ENCODE measurements at places on chromosomes 7 and 10.

DNA sequence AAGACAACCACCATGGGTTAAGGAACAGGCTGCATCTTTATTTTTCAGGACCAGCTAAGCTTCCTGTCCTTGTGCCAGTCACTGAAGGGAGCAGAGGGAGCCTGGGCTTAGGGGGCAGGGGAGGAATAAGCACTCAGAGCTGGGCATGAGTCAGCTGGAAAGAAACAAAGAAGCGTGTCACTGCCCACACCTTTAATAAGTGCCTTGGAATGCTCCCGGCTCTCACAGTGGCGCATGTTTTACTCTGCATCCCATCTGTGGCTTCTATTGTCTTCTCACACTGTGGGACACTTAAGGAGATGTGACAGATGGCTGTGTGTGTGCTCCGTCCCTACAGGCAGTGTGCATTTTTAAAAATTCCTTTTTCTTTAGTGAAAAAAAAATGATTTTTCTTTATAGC lies 71.7 kb downstream of the MTURN start:
- no peak for DNase-seq

DNA sequence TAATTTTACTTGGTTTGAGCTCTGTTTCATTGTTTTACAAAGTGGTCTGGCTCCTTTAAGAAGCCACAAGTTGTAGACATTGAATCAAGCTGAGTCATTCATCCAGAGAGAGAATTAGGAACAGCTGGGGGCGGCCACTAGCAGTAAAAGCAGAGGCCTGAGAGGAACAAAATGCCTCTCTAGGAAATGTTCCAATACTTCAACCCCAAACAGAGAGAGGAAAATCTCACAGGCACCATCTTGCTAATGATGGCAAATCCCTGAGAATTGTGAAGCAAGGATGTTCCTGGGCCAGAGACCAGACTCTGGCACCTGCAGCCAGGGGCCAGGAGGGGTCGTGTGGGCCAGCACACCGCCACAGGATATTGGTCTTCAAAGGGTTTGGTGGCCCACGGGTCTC lies 26.5 kb upstream of the TRIL start:
- no peak for DNase-seq

GRCh38 chr7:96388166-96388565 lies 66.3 kb upstream of the SLC25A13 start:
- DNase-seq: no peak

- DNase-seq: no peak
These were observed 67.0 kb upstream of the ARID5B start for GRCh38 chr10:61834519-61834918.

GRCh38 chr7:148650232-148650858 lies 48.4 kb upstream of the CUL1 start:
- no peak for DNase-seq

GRCh38 chr7:131342864-131343442 lies 15.3 kb downstream of the MKLN1 start:
- DNase-seq: no peak

GRCh38 chr10:97407211-97407951 lies 6.2 kb upstream of the RRP12 start:
- peak; percentile 75 for DNase-seq

- DNase-seq: no peak
These were observed 578.9 kb downstream of the ZWINT start for GRCh38 chr10:55782181-55782580.

GRCh38 chr7:128881458-128882125 lies 18.9 kb downstream of the ATP6V1F start:
- no peak for DNase-seq

- no peak for DNase-seq
These were observed 5.8 kb upstream of the C1QL3 start for GRCh38 chr10:16527452-16527851.

- DNase-seq: no peak
These were observed 57.9 kb downstream of the DNAJB9 start for GRCh38 chr7:108627476-108628051.

- peak; percentile 93 for DNase-seq
These were observed 6.9 kb upstream of the CYP2E1 start for GRCh38 chr10:133520193-133520738.

DNA sequence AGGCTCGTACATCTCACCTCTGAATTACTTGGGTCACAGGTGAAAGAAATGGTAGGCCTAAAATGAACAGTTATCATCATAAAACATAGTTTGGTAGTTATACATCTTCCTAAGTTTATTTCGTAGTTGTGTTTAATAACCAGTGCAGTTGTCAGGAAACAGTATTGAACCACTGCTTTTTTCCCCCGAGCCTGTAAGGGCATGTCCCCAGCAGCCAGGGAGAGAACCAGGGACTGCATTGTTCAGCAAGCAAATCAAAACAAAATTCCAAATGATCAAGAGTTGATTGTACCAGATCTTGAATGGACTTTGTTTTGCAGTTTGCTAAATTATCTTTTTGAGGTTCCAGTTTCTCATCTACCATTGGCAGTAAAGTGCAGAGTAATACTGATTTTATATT lies 2.4 kb downstream of the EIF4H start:
- no peak for DNase-seq

GRCh38 chr7:23107781-23108180 lies 2.2 kb downstream of the KLHL7 start:
- no peak for DNase-seq

- no peak for DNase-seq
These were observed 167.3 kb upstream of the MYO3A start for GRCh38 chr10:25766687-25767221.

- DNase-seq: no peak
These were observed 4.0 kb upstream of the UNCX start for GRCh38 chr7:1228545-1229201.

DNA sequence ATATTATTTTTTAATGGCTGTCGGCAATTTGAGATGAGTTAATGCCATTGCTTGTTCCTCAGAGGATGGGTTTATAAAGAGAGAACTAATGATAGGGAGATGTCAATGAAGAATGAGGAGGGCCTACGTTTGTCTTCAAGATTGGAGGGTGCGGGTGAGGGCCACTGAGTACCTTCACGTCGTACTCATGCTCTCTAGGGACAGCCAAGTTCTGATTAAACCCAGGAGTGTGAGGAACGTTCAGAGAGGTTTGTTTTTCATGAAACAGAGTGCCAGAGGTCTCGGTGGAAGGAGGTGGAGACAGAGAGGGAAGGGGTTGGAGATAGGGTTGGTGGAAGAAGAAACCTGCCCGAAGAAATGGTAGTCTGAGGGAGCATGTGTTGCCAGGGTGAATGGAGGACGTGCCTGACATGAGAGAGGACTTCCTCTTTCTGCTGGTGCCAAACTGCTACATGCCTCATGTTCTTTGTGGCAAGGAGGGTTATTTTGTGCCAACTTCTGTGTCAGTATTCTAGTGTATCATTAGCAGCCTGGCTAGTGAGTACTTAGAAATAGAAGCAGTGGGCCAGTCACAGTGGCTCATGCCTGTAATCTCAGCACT lies 8.9 kb downstream of the DHTKD1 start:
- no peak for DNase-seq

GRCh38 chr10:128958834-128959690 lies 508.0 kb upstream of the MGMT start:
- no peak for DNase-seq

GRCh38 chr7:101174322-101174854 lies 5.7 kb downstream of the NAT16 start:
- DNase-seq: no peak

- no peak for DNase-seq
These were observed 117.7 kb downstream of the ANKRD61 start for GRCh38 chr7:6148724-6149360.

DNA sequence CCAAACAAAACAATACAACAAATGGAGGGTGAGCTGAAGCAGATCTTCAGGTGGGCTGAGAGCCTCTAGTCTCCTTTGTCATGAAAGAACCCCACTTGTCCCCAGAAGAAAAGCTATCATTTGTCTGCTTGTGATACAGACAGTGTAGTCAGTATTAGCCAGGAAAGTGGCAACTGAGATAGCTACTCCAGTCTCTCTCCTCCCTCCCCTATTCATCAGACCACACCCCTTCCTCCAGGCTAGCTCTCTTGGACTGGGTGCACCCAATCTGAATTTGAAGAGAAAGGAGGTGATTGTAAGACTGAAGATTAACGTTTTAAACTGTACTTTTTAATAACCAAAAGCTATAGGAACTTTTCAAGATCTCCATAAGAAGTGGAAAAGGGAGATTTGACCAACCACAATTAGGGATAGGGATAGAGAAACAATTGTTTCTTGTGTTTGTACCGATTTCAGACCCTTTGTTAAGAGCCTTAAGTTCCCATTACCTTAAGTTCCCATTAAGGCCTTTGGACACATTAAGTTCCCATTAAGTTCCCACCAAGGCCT lies 14.1 kb downstream of the BMPR1A start:
- peak; percentile 52 for DNase-seq

GRCh38 chr10:51092402-51092801 lies 18.1 kb downstream of the PRKG1 start:
- peak; percentile 75 for DNase-seq

- peak; percentile 85 for DNase-seq
These were observed 6.8 kb upstream of the CSTF2T start for GRCh38 chr10:51706225-51706624.

GRCh38 chr10:120172356-120172755 lies 279.8 kb downstream of the SEC23IP start:
- no peak for DNase-seq

DNA sequence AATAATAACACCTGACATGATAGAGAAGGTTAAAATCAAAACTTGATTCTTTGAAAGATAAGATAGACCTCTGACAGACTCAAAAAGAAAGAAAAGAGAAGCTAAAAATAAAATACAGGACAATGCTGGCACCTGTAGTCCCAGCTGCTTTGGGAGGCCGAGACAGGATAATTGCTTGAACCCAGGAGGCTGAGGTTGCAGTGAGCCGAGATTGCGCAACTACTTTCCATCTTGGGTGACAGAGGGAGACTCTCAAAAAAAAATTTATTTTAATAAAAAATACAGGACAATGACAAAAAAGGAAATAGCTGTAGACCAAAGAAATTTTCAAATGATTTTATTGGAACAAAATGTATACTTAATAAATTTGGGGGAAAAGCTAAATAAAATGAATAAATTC lies 263.2 kb downstream of the SDK1 start:
- no peak for DNase-seq

DNA sequence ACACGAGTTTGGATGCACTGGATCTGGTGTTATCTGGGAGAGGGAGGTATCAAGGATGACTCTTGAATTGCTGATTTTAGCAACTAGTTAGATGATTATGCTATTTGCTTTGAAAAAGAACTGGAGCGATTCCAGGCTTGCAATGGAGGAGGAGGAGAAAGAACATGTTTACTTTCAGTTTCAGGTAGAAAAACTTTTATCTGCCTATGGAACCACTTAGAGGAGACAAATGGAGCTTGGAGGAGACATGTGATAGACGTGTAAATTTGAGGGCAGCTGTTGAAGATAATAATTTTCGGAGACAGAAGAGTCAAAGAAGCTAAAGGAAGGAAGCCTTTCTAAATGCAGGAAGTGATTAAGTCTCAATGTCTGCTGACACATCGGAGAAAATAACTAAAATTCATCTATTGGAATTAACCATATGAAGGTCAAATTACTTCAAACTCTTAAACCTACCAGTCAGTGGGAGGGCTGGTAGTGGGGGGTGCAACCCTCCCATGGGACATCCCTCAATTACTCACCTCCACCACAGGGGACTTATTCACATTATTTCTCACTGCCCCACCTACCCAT lies 56.4 kb upstream of the GNAI1 start:
- DNase-seq: no peak

DNA sequence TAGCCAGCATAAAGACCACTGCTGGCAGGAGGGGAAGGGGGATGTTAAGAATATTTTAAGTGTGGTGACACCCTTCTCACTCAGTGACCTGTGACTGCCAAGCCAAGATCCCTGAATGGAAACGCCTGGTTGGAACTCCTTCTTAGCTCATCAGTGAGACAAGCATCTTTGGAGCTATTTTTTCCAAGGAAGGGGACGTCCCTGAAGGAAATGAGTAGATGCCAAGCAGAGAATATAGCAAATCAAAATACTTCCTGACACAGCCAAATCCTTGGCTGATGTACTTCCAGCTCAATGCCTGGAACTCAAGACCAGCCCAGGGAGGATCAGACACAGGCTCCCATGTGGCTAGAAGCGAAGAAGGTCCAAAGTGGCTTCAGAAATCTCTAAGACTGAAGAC lies 82.2 kb downstream of the SORBS1 start:
- DNase-seq: no peak

GRCh38 chr7:63067897-63068585 lies 930.6 kb upstream of the ZNF722 start:
- DNase-seq: peak; percentile 94

DNA sequence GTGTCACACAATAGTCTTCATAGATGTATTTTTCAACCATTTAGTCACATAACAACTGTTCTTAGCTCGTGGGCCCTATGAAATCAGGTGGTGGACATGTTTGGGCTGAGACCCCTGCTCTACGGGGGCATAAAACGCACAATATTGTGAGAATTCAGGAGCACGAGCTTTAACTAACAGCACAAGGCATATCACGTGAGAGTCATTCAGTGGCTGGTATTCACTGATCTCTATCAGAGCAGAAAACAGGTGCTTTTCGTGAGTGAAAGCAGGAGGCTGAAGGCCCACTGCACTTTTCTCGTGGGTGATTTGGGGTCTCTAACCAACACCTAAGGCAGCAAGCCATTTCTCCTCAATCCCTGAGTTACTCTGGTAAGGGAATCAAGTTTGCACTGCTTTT lies 42.8 kb upstream of the GRB10 start:
- no peak for DNase-seq

DNA sequence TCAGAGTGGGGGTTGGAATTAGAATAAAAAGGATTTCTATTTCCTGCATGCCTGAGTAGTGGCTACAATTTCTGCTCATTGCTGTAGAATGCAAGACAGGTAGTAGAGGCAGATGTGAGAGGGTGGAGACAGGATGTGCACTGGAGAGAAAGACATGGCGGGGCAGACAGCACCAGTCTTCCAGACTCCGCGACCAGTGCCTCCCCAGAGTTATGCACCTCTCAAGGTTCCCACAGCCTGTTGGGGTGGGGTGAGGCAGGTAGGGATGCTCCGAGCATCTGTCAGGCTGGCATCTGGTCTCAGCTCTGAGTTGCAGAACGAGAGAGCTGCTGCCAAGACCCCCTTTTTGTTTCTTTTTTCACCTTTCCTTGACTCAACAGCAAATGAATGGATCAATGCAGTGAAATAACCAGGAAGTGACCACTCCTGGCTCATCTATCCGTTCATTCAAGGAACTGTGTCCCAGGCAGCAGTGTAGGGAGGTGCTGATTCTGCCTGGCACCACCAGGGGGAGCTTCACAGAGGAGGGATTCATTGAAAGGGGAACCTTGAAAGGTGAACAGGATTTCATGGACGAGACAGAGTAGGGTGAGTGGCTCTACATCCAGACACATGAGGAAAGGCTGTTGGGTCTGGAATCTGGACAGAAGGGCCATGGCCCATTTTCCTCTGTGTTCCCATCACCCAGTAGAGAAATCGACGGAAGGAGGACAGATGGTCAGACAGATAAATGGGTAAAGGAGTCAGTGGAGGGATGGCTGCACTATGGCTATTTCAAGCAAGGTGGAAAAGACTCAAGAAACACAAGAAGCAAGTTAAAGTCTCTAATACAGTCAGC lies 17.2 kb upstream of the SLC18A3 start:
- DNase-seq: peak; percentile 64

DNA sequence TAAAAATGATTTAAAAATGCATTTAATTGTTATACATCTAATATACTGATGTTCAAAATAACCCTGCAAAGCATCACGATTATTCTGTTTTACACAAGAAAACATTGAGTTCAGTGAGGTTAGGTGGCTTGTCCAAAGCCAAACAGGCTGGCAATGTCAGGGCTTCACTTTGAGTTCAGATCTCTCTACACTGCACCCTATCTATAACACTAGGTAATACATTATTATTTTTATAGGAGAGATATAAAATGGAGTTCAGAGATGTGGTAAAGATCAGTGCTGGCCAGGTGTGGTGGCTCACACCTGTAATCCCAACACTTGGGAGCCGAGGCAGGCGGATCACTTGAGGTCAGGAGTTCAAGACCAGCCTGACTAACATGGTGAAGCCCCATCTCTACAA lies 165.9 kb upstream of the MYO3A start:
- DNase-seq: no peak
